ENCODE measurements at places on chromosomes 3 and 15.
A peak's percentile ranks its signal among the peaks of the same experiment; 100 is the strongest.

- DNase-seq: no peak
Observed at GRCh38 chr15:29756358-29757267, 65.7 kb downstream of the TJP1 start.

- no peak for DNase-seq
Observed at GRCh38 chr3:65723985-65724384, 314.7 kb downstream of the MAGI1 start.

DNA sequence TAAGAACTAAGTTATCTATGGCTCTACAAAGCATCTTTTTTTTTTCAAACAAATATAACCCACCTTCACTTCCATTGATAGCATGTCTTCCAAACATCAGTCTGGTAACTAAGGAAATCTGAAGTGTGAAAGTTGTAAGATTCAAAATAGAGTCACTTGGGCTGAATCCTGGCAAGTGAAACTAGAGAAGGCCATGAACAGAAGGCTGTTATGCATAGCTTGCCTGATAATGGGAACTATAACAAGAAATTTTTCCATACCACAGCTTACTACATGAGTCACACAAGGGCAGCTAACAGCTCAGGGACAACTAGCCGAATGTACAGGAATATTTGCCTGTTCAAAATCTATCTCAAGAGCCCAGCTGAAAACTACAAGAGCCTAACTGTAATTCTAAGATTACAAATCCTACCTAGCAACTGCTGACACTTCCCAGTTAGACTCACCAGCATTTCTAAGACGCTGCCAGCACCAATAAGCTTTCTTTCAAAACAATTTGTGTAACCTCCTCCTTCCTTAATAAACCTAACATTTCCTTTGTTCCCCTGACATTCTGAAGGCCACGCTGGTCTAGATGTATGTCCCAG, 1066.5 kb downstream of the PLOD2 start:
- no peak for DNase-seq

GRCh38 chr3:159857840-159858239, 130.8 kb upstream of the IL12A start:
- no peak for DNase-seq

GRCh38 chr3:52848617-52849016, 13.8 kb upstream of the MUSTN1 start:
- no peak for DNase-seq

DNA sequence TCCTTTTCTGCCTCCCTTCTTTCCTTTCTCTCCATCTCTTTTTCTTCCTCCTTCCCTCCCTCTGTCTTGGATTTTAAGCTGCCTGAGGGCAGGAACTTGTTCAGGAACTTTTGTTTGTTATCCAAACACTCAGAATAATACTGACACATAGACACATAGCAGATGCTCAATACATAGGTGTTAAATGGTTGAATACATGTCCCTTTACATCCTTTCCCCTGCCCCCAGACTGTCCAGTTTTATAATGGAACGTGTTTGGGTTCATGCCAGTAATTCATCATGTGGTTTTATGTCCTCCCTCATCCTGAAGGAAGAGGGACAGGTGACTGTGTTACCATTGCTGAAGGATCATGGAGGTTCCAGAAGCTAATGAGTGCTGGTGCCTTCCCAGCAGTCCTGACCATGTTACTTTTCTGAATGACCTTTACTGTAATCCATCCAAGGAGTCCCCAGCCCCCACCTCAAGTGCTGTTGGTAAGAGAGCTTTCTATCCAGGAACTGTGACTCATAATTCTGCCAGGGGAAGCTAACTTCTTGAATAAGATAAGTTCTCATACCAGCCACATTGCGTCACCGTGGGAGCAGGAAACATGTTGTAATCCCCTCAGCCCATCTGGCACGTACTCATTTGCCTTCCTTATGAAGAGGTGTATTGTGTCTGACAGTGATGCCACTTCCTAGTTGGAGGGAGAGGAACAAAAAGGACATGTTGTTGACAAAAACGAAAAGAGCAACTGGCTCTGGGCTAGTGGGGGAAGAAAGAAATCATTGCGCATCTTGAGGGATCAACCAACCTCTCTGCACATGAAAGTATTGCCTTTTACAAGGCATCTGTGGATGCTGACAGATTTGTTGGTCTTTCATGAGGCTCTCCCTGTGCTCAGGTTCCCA, 52.4 kb downstream of the IL1RAP start:
- no peak for DNase-seq

- peak; percentile 87 for DNase-seq
Observed at GRCh38 chr3:96813134-96813819, 1.1 kb upstream of the EPHA6 start.

DNA sequence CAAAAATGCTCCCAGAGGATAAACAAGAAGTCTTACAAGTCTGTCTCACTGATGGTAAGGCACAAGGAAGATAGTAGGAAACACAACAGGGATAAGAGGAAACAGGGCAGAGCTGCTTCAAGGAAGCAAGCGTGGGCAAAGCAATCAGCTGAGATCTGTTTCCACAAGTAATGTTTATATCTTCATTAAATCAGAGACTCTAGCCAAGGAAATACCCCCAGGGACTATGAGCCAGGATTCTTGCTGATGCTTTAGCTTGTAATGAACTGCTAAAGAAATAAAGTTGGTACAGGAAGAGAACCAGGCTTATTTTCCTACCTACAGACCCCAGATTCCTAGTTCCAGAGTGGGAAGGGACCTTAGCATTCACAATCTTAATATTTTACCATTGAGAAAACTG, 112.7 kb upstream of the C3orf80 start:
- DNase-seq: no peak

DNA sequence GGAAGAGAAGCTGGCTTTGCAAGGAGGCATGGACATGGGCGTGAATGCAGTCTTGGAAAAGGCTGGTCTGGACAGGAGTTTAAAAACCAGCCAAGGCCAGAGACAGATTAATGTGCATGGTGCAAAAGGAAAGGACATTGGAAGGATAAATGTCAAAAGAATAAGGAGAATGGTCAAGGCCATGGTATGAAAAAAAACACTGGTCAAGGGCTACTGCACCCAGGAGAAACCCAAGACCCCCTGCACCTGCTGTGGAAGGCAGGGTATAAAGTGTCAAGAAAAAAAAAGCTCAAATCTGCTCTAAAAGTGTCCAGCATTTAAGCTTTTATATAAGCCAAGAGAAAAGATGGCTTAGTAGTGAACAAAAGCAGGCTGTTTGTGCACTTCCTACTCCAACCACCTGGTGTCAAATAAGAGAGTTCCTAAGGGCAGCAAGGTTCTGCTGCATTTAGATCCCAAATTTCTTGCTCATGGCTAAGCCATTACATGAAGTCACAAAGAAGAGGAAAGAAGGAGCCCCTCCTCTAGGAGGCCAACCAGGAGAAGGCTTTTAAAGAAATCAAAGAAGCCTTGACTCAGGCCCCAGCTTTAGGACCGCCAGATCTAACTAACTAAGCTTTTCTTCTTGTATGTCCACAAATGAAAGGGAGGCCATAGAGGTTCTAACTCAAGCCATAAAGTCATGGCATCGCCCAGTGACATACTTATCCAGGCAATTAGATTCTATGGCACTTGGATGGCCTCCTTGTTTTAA, 16.9 kb downstream of the CCR4 start:
- DNase-seq: no peak
